ENCODE measurements at places on chromosomes 4 and X.

GRCh38 chrX:83829874-83830273 lies 31.1 kb upstream of the CYLC1 start:
- DNase-seq, result no peak

GRCh38 chr4:151100531-151100930 lies 1.1 kb downstream of the RPS3A start:
- DNase-seq, result no peak

- no peak for DNase-seq
Observed at GRCh38 chr4:34250562-34250961, 1993.8 kb downstream of the ARAP2 start.

DNA sequence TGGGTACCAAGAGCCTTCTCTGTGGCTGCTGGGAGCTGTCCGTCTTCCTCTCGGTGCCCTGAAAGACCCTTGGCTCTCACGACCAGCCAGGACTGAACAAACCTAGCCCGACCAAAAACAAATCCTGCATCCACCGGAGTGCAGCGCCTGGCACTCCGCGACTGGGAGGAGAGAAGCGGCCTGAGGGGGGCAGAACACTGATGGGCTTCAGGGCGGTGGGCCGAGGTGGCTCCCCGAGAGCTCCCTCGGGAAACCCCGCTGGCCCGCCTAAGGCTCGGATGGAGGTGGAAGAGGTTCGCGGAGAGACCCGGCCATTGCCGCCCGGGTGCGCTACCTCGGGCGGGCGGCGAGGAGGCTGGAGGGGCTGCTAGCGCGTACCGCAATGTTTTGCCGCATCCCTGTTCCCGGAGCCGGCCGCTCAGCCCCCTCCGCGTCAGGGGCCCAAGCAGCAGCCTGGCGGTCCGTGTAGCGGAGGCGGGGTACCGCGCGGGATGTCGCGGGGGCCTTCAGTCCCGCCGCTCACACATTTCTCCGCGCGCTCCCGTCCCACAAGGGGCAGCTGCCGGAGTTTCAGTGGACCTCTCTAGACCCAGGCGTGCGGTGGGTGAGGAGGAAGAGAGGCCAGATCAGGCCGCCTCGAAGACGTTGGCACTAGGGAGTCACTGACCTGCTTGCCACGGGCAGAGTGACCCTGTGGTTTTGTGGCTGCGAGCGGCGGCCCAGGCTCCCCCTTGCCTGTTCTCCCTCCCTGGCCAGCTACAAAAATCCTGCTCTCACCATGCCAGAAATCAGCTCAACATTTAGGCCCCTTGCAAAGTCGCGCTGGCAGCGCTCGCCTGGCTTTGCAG lies 2.2 kb downstream of the SLITRK4 start:
- DNase-seq, result peak; percentile 46

- DNase-seq, result peak; percentile 62
Observed at GRCh38 chrX:2450681-2451080, 50.1 kb downstream of the DHRSX start.

DNA sequence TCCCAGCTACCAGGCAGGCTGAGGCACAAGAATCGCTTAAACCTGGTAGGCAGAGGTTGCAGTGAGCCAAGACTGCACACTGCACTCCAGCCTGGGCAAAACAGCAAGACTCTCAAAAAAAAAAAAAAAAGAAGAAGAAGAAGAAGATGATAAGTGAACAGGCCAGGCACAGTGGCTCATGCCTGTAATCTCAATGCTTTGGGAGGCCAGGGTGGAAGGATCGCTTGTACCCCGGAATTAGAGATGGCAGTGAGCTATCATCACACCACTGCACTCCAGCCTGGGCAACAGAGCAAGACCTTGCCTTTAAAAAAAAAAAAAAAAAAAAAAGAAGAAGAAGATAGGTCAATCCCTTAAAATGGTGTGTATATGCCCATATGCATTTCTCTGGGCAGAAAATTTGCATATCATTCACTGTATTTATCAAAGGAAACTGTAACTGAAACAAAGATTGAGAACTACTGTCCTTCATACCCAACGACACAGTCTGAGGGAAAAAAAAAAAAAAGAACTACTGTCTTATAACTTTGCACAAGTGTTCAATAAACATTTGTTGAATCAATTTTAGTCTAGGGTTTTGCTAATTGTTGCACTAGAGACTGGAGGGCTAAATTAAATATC lies 2.3 kb downstream of the RFC1 start:
- DNase-seq, result no peak

DNA sequence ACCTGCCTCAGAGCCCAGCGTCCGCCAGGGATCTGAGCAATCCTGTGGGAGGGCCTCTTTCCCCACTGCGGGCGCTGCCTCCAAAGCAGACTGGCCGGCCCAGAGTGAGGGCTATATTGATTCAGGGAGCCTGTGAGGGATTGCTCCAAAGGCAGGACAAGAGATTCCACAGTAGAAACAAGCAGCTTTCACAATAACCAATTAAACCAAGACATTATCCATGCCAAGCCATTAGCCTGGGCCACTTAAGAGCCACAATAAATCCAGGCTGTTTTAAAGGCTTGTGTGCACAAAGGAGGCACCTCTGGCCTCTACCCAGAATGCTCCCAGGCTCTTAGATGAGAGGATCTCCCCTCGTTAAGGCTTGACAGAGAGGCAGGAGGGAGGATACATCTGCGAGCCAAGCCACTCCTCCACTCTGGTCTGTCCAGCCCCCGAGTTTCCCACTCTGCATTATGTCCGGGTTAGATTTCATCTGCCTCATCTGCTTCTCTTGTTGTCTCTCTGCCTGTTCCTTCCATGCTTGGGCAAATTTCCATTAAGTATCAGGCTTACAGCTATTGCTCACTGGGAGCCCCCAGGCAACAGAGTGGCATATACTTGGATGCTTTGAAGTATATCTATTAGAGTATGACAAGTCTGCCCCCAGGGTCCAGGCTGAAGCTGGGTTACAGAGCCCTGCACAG lies 357.9 kb downstream of the UNC5C start:
- DNase-seq, result peak; percentile 91

DNA sequence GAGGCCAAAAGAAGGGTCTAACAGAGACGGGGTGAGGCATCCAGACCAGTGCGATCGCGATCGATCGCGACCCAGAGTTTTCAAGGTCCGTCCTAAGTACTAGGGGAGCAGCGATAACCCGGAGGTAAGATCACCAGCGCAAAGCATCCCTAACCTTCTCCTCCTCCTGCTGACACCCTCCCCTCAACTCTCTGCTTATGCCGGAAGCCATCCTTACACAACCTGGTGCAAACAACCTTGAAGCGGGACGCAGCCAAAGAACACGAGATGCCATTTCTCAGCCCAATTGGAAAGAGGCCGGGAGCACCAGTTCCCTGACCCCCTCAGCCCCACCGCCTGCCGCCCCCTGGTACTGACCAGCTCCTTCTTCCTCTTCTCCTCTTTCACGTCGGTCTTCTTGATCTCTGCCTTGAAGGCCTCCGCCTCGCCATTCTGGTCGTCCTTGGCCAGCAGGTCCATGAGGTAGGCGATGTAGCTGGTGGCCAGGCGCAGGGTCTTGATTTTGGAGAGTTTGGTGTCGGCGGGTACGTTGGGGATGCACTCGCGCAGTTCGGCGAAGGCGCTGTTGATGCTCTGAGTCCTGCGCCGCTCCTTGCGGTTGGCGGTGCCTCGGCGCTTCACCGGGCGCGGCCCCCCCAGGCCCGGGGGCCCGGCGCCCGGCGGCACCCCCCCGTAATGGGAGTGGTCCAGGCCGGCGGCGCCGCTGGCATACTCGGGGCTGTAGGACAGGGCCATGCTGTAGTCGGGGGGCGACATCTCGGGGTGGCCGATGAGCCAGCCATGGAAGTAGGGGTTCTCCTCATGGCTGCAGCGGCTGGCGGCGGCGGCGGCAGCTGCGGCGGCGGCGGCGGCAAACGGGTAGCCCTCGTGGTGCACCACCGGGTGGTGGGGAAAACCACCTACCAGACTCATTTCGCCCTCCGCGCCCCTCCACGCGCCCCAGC lies 1.4 kb downstream of the HAND2 start:
- DNase-seq, result peak; percentile 66

DNA sequence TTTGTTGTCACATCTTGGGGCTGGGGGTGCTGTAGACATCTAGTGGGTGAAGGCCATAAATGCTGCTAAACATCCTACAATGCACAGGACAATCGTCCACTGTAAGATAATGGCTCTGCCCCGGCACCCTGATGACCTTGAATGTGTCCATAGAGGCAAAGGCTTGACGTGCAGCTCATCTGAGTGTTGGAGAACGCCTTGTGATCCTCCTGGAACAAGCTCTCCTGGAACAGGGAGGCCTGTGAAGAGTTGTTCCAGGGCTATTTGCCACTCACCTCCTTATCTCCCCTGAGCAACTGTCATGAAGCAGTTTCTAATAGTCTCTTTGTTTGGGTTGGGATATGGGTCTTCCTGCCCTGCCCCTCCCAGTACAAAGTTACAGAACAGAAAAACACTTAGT lies 15.2 kb upstream of the PCYT1B start:
- DNase-seq, result no peak

DNA sequence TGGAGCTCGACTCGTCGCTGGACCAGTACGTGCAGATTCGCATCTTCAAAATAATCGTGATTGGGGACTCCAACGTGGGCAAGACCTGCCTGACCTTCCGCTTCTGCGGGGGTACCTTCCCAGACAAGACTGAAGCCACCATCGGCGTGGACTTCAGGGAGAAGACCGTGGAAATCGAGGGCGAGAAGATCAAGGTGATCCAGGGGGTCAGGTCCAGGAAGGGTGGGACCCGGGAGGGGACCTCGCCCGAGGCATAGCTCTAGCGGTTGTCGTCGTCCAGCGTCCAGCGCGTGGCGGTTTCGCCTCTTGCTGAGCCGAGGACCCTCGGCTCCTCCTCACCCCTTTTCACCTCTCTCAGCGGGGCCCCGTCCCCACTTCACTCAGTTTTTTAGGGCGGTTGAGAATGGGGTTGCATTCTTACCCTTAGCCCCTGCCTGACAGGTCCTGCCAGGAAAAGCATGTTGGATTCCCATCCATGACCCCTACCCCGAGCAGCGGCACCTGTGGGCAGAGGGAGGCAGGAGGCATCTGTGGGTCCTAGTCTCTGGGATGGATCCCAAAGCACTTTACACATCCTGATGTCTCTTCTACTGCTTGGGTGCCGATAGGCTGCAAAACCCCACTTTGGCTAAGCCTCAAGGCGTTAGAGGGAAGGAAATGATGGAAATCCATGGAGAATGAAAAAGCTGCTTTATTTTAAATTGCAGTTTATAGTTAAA lies 524 bp downstream of the RAB33A start:
- peak; percentile 11 for DNase-seq

DNA sequence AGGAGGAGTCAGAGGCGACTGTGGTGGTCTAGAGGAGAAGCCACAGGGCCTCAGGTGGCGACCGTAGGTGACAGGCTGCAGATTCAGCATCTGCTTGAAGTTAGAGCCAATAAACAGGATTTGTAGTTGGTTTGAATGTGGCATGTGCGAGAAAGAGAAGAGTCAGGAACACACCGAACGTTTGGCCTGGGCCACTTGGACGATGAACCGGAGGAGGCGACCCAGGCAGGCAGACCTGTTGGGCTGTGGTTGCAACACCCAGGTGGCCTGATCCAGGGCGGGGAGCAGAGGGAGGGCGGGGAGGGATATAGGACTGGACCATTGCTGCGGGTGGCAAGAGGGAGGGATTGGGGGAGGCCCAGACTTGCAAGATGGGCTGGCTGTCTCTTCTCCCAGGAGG lies 10.0 kb upstream of the PSAPL1 start:
- DNase-seq, result no peak

GRCh38 chr4:38154681-38155588 lies 194.7 kb downstream of the PTTG2 start:
- DNase-seq, result no peak

DNA sequence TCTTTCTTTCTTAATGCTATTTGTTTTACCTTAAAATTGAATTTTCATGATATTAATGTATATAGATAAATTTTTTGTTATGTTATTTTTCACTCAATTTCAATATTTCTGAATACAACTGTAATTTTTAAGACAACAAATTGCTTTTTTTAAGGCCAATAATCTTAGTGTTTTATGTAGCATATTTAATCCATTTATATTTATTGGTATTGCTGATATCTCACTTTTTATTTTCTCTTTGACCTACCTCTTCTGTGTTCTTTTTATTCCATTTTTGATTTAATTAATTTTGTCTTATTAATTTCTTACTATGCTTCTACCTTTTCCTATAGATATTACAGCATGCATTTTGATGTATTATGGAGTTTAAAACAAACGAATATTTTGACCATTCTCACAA lies 460.1 kb upstream of the AGA start:
- DNase-seq, result no peak

DNA sequence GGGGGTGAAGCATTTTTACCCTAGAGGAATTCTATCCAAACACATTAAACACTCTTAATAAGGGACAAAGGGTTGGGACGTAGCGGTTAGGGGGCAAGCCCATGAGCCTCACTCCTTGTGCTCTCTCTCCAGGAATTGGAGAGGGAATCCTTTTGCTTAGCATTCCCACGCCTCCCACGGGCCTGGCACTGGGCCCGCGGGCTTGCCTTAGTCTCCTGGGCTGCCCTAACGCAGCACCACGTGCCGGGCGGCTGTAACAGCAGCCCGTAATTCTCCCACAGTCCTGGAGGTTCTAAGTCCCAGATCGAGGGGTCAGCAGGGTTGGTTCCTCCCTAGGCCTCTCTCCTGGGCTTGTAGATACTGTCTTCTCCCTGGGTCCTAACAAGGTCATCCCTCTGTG lies 67.5 kb downstream of the TBL1X start:
- DNase-seq, result no peak

- peak; percentile 7 for DNase-seq
Observed at GRCh38 chr4:101230801-101231426, 116.4 kb downstream of the PPP3CA start.

GRCh38 chr4:64250488-64250887 lies 158.8 kb downstream of the TECRL start:
- DNase-seq, result no peak

DNA sequence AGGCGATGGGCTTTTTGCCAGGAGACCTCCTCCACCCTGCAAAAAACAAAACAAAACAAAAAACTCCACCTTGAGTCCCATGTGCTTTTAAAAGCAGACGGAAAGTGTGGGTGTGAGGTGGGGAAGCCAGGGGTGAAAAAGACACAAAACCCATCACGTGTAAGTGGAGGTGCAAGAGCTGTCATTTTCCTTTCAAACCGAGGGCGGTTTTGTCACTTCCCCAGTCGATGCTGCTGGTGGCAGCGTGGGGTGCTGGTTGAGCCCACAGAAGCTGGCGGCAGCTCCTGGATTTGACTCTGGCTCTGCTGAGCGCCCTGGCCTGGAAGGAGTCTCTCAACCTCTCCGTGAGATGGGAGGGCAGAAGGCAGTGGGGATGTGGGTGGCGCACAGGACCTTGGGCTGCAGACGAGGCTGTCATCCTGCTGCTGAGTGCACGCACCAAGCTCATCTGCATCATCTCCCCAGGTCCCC lies 110.0 kb downstream of the PSAPL1 start:
- DNase-seq, result peak; percentile 48
